CMK (cell line): ENCODE measurements at places on chromosomes 12 and 14.

DNA sequence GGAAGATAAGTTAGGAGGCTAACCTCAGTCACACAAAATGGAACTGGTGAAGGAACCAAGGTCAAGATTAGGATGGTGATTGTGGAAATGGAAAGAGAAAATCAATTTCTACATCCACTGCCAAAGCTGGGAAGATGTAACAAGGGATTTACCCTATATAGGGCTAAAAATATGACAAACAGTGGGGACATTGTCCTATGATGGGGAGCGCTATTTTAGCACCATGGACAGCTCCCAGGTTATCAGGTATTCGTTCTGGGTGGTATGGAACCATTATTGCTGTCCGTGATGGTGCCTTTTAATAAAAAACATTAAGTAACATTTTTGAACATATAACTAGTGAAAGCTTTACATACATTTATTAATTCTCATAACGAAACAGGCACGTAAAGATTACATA is 124.0 kb downstream of the NDUFA12 start:
- no peak for DNase-seq

GRCh38 chr12:18578191-18578590 is 159.6 kb downstream of the PLCZ1 start:
- no peak for DNase-seq

DNA sequence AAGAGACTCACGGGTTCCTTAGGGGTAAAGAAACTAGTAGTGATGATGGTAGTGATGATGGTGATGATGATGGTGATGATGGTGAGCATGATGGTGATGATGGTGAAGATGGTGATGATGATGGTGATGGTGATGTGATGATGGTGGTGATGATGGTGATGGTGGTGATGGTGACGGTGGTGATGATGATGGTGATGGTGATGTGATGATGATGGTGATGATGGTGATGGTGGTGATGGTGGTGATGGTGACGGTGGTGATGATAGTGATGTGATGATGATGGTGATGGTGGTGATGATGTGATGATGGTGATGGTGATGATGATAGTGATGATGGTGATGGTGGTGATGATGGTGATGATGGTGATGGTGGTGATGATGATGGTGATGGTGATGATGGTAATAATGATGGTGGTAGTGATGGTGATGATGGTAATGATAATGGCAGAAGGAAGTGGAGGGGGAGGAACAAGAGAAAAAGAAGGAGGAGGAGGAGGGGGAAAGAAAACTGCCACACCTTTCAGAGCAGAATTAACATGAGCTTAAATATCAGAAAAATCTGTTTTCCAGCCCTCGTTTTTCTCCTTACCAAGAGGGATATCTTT is 85.5 kb downstream of the FZD10 start:
- DNase-seq: no peak

GRCh38 chr14:42149609-42150261 is 543.1 kb downstream of the LRFN5 start:
- DNase-seq: no peak

DNA sequence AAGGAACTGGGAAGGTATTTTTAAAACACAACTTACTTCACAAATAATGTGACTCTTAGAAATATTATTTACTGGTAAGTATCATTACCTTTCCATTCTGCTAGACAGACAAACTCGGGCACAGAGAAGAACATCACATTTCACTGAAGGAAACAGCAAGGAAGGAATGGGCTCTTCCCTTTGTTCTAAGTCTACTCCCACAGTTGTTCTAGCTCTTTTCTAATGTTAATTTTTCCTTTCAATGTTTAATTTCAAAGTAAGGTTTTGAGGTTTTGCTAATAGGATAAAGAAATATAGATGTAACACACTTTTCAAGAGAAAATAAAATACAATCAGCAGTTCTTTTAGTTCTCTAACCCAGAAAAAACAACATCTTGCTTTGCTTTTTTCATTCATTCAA is 7.0 kb downstream of the NID2 start:
- no peak for DNase-seq

GRCh38 chr12:12999271-12999958 is 650 bp downstream of the HEBP1 start:
- no peak for DNase-seq

- DNase-seq: no peak
Observed at GRCh38 chr12:1635301-1636095, 6.5 kb downstream of the WNT5B start.

DNA sequence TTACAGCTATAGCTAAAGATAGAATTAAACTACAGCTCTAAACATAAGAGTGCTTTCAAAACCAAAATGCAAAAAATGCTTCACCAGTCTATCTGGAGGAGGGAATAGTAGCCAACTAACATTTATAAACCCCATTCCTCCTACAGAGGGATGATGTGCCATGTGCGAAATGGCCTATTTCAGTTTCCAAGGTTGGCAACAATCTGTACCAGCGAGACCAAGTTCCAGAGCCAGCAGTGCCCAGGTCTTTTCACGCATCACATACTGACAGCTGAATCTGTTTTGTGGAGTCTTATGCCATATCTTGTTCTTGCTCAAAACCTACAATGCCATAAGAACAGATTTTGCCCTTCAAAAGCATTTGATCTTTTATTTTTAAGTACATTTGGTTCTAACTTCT is 24.5 kb downstream of the NELL2 start:
- DNase-seq: no peak

GRCh38 chr14:91372671-91373495 is 44.7 kb downstream of the CCDC88C start:
- DNase-seq: no peak

DNA sequence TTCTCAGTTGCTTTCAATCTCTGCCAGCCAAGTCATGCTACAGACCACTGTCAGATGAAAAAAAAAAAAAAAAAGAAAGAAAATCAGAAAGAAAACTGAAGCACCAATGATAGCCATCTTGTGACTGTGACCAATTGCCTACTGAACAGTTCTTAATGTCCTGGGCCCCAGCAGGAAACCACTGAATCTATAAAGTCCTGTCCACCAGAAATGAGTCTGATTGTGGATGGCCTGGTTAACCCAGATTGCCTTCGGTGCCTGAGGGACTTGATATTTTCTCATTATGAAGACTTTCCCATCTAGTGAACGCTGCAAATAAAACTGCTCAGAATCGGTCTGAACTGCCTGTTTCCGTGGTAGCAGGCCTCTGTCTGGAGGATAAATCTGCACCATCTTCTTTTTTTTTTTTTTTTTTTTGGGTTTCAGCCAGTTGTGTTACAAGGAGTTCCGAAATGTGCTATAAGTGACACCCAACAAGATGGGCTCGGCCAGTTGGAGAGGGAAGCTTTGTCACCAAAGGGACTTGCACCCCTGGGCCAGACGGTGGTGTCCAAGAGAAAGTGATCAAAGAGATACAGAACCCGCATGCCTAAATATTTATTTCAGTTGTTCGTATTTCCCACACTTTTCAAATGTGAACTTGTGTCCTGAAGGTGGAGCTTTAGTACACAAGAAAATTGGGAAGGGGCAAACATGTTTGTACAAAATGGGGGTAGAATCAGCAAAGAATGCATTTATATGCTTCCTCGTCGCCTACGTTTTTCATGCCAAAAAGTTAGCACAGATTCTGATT is 3.0 kb upstream of the PLXNC1 start:
- no peak for DNase-seq

- DNase-seq: no peak
Observed at GRCh38 chr14:28666961-28667360, 99.6 kb upstream of the FOXG1 start.

DNA sequence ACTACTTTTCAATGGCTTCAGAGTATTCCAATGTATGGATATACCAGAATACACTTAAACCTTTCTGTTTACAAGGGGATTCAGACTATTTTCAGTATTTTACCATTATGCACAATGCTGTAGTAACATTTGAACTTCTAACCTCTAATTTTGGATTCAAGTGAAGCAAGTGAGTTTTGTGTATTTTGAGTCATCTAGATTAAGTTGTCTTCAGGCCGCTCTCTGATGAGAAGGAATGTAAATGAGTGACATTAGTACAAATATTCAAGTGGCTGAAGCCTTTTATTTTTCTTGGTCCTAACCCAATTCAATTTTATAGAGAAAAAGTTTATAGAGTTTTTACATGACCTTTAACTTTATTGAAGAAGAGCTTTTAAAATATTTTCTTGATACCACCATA is 125.6 kb downstream of the PDE3A start:
- DNase-seq: no peak

- no peak for DNase-seq
Observed at GRCh38 chr14:64671591-64671990, 32.6 kb upstream of the PLEKHG3 start.

DNA sequence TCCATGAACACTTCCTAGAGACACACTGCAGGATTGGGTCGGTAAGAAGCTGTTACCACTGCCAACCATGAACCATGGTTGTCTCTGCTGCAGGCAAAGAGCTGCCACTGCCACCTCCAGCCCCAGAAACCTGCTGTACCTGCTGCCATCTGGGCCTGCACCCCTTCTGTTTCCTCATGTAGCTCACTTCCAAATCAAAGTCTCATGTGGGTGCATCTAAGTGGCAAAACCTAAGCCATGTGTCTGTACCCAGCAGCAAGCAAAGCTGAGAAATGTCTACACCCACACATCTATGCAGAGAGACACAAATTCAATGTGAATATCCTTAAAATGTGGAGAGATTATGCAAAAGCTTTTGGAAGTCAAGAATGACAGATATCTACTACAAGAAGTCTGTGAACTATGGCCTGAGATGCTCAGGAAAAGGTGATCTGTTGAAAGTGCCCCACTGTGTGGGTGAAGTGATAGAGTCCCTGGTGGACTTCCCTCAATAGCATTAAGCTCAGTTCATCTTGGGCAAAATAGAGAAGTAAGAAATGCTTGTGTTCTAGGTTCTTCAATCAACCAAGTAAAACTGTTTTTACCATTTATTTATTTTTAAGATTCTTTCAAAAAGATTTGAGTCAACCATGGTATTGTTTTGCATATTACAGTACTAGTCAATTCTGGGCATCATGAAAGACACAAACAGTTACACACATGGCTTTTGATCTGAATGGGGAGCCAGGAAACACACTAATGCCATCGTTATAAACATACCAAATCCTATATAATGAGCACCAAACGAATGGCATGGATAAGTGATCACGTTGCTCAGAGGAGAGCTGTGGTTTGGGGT is 64.4 kb downstream of the FOS start:
- no peak for DNase-seq

- no peak for DNase-seq
Observed at GRCh38 chr12:18207266-18207665, 54.1 kb upstream of the PIK3C2G start.

DNA sequence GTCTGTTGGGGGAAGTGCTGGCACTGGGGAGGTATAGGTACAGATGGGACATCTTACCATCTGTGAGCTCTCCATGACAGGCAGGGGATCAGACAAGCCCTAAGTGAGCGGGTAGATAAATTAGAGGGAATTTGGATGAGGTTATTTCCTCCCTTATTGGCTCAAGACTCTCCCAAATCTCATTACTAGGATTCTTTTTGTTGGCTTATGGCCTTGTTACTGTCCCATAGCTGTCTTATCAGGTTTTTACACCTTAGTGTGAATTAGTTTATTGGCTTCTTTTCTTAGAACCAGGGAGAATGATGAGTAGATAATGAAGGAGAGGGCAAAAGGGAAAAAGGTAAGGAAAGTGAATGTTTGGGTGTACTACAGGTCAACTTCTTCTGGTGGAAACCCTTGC is 191.1 kb upstream of the PRICKLE1 start:
- no peak for DNase-seq

DNA sequence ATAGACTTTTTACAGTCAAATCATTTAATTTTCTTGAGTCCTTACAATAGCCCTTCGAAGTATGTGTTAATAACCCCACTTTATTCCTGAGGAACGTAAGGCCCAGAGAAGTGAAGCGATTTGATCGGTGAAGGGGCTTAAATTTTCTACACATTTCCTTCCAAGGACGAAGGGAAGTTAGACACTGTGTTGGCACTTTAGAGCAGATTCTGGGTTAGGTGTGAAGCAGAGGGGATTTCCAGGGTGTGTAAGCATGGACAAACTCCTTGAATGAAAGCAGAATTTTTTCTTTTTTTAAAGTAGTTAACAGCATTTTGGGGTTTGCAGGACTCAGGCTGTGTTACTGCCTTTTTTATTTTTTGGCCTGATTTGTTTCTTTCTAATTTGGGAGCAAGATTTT is 38.9 kb downstream of the PRORP start:
- no peak for DNase-seq

GRCh38 chr12:132026796-132027500 is 77.2 kb downstream of the EP400 start:
- no peak for DNase-seq
